Memory B cell (primary cell): ENCODE measurements at places on chromosomes 13 and 19.

GRCh38 chr13:55570371-55570770 is 1570.3 kb upstream of the PRR20A start:
- no peaks in the 10 kb centered on the region for H3K36me3 ChIP-seq
- H3K27me3 ChIP-seq = no peaks in the 10 kb centered on the region
- no peaks in the 10 kb centered on the region for H3K4me1 ChIP-seq
- H3K4me3 ChIP-seq = no peak overlapping the region
- no peak overlapping the region for H3K27ac ChIP-seq
- no peak for DNase-seq

DNA sequence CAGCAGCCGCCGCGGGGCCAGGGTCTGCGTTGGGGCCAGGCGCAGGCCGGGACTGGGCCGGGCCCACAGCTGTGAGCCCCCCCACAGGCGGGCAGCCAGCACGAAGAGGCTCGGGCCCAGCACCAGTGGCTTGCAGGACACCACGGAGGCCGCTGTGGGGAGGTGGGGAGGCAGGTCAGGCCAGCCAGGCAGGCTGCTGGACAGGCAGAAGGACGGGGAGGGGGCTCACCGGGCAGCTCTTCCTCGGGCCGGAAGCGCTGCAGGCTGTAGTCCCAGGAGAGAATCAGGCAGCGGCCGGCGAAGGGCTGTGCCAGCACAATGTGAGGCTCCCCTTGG is 8.3 kb downstream of the LGI4 start:
- H3K36me3 ChIP-seq = no peaks in the 10 kb centered on the region

GRCh38 chr13:48199404-48199946 is 33.5 kb upstream of the ITM2B start:
- peaks cover 3% of the 10 kb centered on the region for H3K36me3 ChIP-seq
- no peaks in the 10 kb centered on the region for H3K27me3 ChIP-seq
- no peak for DNase-seq
- H3K4me1 ChIP-seq = peaks cover 3% of the 10 kb centered on the region
- no peak overlapping the region for H3K27ac ChIP-seq

DNA sequence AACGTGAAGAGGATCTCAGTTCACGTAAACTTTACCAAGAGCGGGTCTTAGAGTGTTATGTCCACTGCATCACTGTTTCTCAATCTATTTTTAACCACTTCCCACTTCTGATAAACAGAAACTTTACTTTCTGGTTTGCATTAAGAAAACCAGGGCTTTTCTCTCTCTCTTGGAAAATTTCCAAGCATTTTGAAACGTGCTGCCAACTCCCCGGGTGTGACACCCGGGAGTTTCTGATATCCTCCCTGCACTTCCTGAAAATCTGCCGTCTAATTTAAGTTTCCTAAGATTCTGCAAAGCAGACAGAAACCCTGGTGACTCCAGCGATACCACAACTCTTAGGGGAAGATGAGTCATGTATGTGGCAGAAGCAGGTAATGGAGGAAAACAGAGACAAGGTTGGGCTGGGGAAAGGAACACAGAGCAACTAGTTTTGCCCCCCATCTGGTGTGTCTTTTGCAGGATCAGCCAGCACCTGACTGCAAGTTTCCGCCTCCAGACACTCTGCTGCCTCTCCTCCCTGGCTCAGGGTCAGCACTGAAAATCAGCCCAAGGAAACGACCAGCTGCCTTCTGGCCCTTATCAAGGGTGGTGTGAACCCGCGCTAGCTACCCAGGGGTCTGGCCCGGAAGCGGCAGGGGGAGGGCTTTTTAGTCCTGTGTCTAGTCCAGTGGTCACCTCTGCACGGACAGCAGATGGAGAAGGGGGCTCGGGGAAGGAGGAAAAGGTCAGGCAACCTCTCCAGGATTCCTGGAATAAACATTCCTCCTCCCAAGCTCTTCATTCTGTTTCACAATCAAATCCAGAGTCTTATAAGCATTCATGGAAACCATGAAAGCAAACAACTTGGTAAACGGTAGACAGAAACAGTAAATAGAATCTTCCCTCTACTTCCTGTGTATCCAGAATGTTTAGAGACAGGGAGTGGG is 11.3 kb upstream of the FFAR2 start:
- H3K36me3 ChIP-seq = peaks cover 6% of the 10 kb centered on the region
- H3K4me1 ChIP-seq = peaks cover 18% of the 10 kb centered on the region
- peak overlapping the region; percentile 50 for H3K27ac ChIP-seq
- peaks cover 8% of the 10 kb centered on the region for H3K27me3 ChIP-seq

GRCh38 chr19:56348289-56348877 is 33.7 kb upstream of the ZSCAN5A start:
- no peak overlapping the region for H3K27ac ChIP-seq
- peaks cover 2% of the 10 kb centered on the region for H3K4me1 ChIP-seq
- no peaks in the 10 kb centered on the region for H3K27me3 ChIP-seq
- no peak for DNase-seq
- no peaks in the 10 kb centered on the region for H3K36me3 ChIP-seq

- no peak overlapping the region for H3K27ac ChIP-seq
- H3K4me3 ChIP-seq = no peak overlapping the region
- H3K36me3 ChIP-seq = peaks cover 38% of the 10 kb centered on the region
- no peak for DNase-seq
These were observed 4.0 kb upstream of the ZNF8 start for GRCh38 chr19:58274771-58275201.

DNA sequence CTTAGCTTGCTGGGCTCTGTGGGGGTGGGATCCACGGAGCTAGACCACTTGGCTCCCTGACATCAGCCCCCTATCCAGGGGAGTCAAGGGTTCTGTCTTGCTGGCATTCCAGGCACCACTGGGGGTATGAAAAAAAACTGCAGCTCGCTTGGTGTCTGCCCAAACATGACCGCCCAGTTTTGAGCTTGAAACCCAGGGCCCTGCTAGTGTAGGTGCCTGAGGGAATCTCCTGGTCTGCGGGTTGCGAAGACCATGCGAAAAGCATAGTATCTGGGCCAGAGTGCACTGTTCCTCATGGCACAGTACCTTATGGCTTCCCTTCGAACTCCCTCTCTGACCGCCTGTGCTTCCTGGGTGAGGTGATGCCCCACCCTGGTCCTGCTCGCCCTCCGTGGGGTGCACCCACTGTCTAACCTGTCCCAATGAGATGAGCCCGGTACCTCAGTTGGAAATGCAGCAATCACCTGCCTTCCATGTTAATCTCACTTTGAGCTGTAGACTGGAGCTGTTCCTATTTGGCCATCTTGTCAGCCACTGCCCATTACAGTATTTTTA is 120.8 kb upstream of the TNFSF11 start:
- DNase-seq = no peak
- peaks cover 2% of the 10 kb centered on the region for H3K4me1 ChIP-seq
- H3K36me3 ChIP-seq = peaks cover 2% of the 10 kb centered on the region
- no peak overlapping the region for H3K27ac ChIP-seq
- H3K4me3 ChIP-seq = no peak overlapping the region
- H3K27me3 ChIP-seq = no peaks in the 10 kb centered on the region

GRCh38 chr13:96948127-96948526 is 46.1 kb downstream of the OXGR1 start:
- no peak overlapping the region for H3K4me3 ChIP-seq
- H3K4me1 ChIP-seq = no peaks in the 10 kb centered on the region
- no peaks in the 10 kb centered on the region for H3K36me3 ChIP-seq
- H3K27ac ChIP-seq = no peak overlapping the region
- no peaks in the 10 kb centered on the region for H3K27me3 ChIP-seq

DNA sequence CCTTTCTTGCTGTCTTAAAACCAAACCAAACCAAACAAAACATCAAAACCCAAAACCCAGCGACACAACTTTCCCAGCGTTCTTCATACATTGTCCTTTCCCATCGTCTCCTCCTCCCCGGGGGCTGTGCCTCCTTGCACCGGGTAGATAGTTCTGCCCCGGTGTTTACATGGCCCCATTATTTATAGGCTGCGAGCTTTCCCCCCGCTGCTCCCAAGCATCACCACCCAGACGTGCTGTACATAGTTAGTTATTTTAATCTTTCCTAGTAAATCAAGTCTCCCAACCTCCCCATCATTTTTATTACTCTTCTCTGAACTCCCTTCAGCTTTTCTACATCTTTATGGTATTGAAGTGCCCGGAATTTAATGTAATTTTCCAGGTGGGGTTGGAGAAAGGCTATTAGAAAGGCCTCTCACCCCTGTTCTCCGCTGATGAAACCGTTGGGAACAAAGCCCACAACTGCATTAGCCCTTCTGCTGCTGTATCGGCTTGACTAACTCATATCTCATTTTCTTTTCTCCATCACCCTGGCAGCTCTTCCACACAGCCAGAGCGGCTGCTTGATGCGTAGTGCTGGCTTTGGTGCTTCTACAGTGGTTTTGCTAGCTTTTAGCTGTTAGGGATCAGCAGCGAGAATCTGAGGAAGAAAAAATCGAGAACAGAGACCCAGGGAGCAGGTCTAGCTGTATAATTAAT is 53.1 kb downstream of the FGF9 start:
- H3K4me3 ChIP-seq = no peak overlapping the region
- H3K4me1 ChIP-seq = peaks cover 3% of the 10 kb centered on the region
- H3K27me3 ChIP-seq = peaks cover 9% of the 10 kb centered on the region

- H3K36me3 ChIP-seq = peaks cover 3% of the 10 kb centered on the region
- no peak for DNase-seq
- H3K4me1 ChIP-seq = peaks cover 29% of the 10 kb centered on the region
- peak overlapping the region; percentile 73 for H3K27ac ChIP-seq
These were observed 3.1 kb downstream of the ABHD17A start for GRCh38 chr19:1882089-1882785.

DNA sequence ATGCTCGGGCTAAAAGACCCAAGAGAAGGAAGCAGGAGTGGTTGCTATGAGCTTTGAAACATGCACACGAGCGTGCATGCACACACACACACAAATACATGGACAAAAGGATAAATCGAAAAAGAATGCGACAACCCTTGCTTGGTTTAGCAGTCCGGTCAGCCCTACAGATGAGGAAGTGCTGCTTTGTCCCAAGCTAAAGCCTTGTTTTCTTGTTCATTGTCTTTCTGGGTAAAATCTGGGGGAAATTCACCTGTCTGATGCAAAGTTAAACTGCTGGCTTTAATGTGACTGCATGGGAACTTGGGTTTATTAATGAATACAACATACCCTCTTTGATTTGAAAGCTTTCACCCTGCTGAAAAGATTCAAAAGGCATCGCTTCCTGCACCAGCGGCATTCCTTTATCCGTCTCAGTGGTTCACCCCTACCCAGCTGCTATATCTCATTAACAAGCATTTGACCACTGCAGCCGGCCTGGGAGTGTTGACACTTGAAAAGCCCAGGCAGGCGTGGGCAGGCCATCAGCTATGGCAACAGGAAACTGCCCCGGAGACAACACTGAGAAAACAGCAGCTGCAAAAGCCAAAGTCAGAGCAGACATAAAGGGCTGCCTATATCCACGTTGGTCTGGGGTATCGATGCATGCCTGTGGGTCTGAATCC is 301.7 kb downstream of the NDFIP2 start:
- H3K36me3 ChIP-seq = no peaks in the 10 kb centered on the region
- H3K27me3 ChIP-seq = no peaks in the 10 kb centered on the region
- no peak overlapping the region for H3K27ac ChIP-seq
- H3K4me1 ChIP-seq = no peaks in the 10 kb centered on the region
- no peak overlapping the region for H3K4me3 ChIP-seq

DNA sequence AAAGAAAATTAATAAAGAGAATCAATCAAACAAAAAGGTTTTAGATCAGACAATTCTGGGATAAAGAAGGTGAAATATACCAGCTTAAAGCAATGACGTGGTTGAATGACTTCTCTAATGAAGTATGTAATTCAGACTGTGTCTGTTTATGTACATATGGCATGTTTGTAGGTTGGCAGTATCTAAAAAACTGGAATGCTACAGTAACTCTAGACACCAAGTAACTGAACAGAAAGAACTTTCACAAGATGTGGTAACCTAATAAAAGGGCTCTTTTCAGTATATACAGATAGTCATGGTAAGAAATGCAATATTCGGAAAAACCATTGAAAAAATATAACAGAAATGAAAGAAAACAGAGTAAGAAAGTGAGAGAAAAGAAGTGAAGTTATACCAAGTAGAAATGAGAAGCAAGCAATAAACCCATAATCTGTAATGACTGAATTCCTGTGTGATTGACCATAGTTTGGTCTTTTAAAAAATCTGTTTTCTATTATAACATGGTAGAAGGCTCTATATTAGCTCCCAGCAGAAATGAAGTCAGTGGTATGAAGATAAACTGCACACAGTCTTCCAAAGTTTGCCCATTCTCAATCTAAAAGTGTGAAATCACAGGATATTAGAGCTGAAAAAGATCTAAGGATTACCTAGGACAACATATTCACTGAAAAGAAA is 31.4 kb downstream of the ELF1 start:
- H3K4me3 ChIP-seq = no peak overlapping the region
- peak overlapping the region; percentile 46 for H3K27ac ChIP-seq
- H3K36me3 ChIP-seq = no peaks in the 10 kb centered on the region
- peaks cover 41% of the 10 kb centered on the region for H3K4me1 ChIP-seq
- no peaks in the 10 kb centered on the region for H3K27me3 ChIP-seq

GRCh38 chr13:50152655-50153309 is 137.5 kb downstream of the KCNRG start:
- peaks cover 19% of the 10 kb centered on the region for H3K4me1 ChIP-seq
- H3K27me3 ChIP-seq = no peaks in the 10 kb centered on the region
- peak overlapping the region; percentile 86 for H3K4me3 ChIP-seq
- DNase-seq = no peak
- H3K27ac ChIP-seq = peak overlapping the region; percentile 93
- no peaks in the 10 kb centered on the region for H3K36me3 ChIP-seq

DNA sequence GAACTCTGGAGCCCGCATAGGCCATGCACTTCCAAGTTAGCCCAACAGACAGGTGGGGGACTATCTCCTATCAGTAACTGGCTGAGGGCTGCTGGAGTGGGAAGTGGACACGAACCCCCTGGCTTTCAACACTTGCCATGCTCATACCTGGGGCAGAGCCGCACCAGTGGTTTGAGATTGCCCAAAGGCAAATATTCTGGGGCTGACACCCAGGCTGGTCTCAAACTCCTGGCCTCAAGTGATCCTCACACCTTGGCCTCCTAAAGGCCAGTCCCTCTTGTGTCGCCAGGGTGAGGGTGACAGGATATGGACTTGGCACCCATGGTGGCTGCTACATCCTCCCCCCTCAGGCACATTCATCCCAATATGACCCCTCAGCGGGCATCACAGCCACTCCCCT is 13.1 kb downstream of the NFKBID start:
- no peaks in the 10 kb centered on the region for H3K27me3 ChIP-seq
- H3K36me3 ChIP-seq = peaks cover 38% of the 10 kb centered on the region
- H3K4me3 ChIP-seq = no peak overlapping the region

DNA sequence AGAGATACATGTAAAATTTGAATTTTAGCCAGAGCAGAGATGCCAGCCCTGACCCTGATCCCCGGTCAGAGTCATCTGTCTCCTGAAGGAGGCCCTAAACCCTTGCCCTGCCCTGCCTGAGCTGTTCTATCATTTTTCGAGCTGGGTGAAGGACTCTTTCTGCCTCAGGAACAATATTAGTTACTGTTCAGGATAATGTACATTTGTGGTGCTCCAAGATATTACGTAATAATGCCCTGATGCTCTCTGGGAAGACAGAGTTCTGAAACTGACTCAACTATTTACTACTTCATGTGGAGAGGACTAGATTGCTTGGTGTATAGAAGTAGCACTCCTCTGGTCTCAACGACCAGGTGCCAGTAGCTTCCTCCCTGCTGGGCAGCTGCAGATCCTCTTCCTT is 37.9 kb upstream of the UBL3 start:
- no peak for DNase-seq
- H3K4me3 ChIP-seq = no peak overlapping the region
- no peaks in the 10 kb centered on the region for H3K4me1 ChIP-seq
- H3K36me3 ChIP-seq = no peaks in the 10 kb centered on the region
